NCI-H1694 (cell line): ENCODE measurements at places on chromosomes 4 and X.

GRCh38 chr4:74522251-74522991 is 77.5 kb downstream of the AREG start:
- DNase-seq, result no peak

DNA sequence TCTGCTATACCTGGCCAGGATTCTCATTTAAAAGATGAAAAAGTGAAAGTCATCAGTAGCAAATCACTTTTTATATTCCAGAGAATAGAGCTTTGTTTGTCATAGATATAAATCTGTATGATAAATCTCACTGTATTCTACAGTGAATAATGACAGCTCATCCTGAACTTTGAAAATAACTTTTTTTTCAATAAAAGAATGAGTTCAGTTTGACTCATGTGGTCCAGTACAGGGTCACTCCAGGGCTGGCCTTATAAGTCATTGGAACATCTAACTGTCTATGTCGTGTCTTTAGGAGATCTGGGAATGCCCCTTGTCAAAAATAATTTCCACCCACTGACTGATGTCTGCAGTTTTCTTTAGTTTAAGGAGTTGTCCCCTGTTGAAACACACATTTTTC is 18.5 kb upstream of the CXCL8 start:
- no peak for DNase-seq

- DNase-seq, result peak; percentile 41
Observed at GRCh38 chrX:154378059-154378798, 866 bp upstream of the EMD start.

DNA sequence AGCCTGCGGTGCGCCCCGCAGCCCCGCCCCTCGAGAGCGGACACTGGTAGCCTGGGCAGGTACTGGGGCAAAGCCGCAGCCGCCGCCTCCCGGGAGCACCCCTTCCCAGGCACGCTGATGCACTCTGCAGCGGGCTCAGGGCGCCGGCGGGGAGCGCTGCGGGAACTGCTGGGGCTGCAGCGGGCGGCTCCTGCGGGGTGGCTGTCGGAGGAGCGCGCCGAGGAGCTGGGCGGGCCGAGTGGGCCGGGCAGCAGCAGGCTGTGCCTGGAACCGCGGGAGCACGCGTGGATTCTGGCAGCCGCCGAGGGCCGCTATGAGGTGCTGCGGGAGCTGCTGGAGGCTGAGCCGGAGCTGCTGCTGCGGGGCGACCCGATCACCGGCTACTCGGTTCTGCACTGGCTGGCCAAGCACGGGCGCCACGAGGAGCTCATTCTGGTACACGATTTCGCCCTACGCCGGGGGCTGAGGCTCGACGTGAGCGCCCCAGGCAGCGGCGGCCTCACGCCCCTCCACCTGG is 401 bp downstream of the SOWAHD start:
- DNase-seq, result no peak

DNA sequence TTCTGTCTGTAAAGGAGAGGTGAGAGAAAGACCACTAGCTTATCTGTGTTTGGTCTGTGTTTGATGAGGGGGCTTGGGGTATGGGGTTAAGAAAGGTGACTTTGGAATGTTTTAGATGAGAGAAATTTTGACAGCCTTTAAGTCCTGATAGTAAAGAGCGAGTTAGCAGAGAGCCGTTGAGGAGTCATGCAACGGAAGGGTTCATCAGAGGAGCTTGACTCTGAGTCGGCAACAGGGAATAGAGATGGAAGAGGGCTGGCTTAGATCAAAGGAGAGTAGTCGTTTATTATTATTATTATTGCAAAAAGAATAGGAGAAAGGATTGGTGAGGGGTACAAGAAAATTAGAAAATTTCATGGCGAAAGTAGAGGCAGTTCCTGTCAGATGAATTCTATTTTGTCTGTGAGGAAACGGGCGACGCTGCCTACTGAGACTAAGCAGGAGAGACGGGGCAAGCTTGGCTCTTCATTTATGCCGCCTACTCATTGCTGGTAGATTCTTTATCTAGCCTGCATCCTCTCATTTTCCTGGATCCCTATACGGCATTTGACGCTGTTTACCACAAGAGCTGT is 473 bp upstream of the VAMP7 start:
- no peak for DNase-seq

DNA sequence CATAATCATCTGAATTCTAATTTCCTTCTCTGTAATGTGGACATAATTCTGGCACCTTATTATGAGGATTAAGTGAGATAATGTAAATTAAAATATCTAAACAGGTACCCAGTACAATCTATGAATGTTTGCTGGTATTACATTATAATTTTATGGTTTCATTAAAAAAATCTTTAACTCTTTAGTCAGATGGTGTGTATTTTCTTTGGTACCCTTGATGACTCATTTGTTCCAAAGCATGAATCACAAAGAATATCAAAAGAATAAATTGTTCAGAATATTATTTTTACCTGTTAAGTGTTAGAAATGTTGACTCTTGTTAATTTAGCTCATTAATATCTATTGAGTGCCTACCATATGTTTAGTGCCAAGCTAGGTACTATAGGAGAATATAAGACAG is 74.3 kb downstream of the SNX25 start:
- no peak for DNase-seq

DNA sequence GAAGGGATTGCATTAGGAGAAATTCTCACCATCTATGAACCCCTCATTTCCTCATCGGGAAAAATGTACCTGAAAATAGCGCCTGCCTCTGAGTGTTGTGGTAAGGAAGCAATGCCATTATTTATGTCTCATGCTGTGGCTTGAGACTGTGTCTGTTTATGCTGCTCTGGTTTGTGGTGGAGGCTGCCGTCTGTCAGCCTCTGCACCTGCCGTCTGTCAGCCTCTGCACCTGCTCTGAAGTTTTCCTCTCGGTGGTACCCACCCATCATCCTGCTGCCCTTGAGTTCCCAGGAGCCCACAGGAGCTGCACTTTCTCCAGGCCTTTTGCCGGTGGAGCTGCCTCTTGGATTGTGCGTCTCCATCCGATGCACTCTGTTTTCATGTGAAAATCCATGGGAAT is 68.5 kb upstream of the PPP2R3B start:
- no peak for DNase-seq

- DNase-seq, result no peak
Observed at GRCh38 chr4:3489451-3489962, 26.4 kb downstream of the DOK7 start.

DNA sequence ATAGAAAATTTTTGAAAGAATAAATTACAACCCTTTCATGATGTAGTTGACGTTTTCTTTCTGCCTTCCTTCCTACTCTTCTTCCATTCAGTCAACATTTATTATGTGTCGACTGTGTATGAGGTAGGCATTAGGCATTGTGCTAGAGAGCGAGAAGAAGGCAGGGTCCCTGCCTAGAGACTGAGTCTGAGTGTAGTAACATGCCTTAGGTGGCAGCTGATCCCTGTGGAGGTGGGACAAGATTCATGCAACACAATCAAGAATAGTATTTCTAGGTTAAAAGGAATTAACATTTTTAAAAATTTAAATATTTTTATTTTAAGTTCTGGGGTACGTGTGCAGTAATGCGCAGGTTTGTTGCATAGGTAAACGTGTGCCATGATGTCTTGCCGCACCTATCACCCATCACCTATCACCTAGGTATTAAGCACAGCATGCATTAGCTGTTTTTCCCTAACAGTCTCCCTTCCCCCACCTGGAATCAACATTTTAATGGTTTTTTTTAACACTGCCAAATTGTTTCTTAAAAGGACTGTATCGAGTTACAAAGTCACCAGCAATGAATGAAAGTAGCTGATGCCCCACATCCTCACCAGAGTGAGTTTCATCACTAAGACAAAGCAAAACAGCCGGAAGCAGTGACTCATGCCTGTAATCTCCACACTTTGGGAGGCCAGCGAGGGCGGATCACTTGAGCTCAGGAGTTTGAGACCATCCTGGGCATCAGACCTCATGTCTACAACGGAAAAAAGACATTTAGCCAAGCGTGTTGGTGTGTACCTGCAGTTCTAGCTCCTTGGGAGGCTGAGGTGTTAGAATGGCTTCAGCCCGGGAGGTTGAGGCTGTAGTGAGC is 84.0 kb downstream of the WWC2 start:
- DNase-seq, result no peak

GRCh38 chrX:135327299-135327698 is 18.0 kb downstream of the ETDC start:
- no peak for DNase-seq

DNA sequence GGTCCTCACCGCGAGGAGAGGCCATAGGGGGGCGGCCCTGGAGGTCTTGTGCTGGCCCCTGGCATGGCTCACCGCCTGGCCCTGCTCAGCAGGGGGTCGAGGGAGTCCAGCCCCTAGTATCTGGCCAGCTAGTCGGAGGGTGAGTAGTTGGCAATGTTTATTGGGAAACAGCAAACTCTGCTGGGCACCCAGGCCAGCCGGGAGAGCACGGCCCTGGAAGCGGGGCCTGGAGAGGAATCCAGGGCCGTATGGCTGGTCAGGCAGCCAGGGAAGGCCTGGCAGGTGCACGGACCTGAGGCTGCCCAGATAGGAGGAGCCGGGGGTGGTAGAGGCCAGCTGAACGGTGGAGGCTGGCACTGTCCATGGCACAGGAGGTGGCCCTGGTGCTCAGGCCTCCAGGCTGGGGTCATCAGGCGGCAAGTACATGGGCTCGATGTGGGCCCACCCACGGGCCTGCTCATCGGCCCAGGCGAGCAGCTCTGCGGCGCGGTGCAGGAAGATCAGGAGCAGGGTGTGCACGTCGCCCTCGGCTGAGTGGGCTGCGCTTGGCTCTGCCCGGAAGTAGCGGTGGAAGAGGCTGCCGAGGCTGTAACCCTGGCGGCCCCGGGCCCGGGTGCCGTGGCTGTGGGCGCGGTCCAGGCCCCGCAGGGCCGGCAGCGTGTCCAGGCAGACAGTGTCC is 1.4 kb downstream of the TREX2 start:
- DNase-seq, result no peak

DNA sequence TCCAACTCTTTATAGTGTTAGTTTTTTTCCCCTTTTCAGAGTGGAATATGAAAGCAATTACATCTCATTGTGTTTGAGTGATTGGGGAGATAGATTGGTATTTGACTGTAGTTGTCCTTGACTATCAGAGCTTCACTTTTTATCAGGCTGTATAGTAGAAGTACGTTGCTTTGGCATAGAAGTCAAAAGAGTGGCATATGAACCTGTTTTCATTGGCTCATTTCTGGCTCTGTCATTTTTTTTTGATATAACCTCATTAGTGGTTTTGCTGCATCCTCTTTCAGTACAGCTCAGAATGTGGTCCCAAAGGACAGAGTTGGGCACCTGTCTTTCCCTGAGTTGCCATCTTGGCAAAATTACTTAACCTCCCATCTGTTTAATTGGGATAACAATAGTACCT is 1.4 kb downstream of the TMA16 start:
- no peak for DNase-seq

GRCh38 chr4:78024085-78024484 is 33.0 kb upstream of the FRAS1 start:
- no peak for DNase-seq

GRCh38 chrX:123720486-123720885 is 12.4 kb downstream of the THOC2 start:
- no peak for DNase-seq

DNA sequence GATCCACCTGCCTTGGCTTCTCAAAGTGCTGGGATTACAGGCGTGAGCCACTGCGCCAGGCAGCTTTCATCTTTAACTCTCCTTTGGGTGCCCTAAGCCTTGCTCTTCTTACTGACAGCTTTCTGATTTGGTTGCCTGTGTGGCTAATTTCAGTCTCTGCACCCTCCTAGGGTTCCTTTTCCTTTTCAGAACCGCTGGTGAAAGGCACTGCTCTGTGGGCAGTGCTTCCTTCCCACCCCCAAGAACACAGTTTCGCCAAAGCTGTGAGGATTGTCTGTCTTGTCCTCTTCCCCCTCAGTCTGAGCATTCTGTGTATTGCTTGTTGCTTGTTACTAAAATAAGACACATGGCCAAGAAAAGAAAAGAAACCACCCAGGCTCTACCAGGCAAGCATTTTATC is 101.4 kb upstream of the FRMPD3 start:
- DNase-seq, result no peak

DNA sequence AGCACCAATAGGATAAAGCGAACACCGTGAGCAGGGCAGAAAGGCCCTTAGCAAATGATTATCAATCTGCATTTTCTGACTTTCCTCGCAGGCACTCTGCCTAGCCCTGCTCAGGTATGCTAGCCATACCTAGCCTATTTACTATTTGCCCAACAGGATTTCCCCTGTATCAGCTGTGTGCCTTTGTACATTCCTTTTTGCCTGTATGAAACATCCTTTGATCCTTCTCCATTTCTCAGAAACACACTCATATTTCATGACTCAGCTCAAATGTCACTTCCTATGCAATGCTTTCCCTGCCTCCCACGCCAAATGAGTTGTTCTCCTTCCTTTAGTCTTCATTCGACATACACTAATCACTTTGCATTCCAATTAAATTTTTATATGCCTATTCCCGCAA is 37.2 kb downstream of the PCDH7 start:
- no peak for DNase-seq

DNA sequence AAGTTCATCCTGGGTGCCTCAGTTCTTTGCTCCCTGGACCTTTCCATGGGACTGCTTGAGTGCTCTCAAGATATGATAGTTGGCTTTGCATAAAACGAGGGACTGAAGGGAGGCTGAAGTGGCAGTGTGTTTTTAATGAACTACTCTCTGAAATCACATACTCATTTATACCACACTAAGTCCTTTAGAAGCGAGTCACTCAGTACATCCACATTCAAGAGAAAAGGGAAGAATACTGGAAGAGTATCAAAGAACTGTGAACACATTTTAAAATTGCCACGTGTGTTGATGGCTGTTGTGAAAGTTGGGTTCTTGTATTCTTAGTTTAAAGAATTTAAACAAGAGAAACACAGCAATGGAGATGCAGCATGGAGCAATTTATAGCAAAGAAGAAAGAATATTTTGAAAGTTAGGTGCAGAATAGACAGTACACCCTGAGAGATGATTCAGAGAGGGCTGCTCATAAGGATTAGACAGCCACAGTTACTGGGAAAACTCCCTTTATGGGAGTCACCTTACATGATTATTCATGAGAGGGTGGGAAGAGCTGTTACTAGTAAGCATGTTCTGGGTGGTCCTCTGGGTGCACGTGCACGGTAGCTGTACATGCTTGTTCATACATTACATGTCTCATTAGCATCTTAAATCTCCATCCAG is 380.7 kb downstream of the ADGRL3 start:
- no peak for DNase-seq

DNA sequence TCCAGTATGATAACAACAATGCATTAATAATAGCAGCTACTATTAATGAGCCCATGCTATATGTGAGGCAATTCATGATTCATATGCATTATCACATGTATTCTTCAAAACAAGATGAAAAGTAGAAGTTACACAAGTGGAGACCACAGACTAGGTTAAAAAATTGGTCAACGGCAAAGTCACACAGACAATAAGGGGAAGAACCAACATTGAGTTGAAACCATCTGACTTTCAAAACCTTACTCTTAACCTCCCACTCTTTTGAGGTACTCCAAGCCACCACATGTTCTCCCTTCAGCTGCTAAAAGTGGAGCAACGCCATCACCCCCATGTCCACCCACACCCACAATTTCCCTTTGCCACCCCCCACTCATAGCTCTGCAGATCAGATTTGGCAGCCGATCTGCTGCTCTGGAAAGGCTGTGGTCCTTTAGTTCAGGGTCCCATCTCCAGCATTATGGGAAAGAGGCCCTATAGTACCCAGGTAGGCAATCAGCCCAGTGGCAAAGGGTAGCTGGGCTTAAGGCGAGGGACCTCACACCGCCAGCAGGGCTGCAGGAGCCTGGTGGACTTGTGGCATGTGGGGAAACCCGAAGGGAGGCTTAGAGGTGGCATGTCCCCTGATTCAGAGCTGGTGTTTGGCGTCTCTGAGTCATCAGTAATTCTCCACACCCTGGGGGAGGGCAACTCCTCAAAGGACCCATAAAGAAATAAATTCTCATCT is 33.5 kb upstream of the CYBB start:
- DNase-seq, result no peak

GRCh38 chr4:122700178-122700725 is 32.3 kb upstream of the BBS12 start:
- DNase-seq, result no peak
